Stimulated activated CD8-positive, alpha-beta memory T cell treated with anti-CD3 and anti-CD28 coated beads, Interleukin-2, amount 100 ng/mL, for 1 hour (primary cell): ENCODE measurements at places on chromosomes 11 and 22.
A peak's percentile ranks its signal among the peaks of the same experiment; 100 is the strongest.

DNA sequence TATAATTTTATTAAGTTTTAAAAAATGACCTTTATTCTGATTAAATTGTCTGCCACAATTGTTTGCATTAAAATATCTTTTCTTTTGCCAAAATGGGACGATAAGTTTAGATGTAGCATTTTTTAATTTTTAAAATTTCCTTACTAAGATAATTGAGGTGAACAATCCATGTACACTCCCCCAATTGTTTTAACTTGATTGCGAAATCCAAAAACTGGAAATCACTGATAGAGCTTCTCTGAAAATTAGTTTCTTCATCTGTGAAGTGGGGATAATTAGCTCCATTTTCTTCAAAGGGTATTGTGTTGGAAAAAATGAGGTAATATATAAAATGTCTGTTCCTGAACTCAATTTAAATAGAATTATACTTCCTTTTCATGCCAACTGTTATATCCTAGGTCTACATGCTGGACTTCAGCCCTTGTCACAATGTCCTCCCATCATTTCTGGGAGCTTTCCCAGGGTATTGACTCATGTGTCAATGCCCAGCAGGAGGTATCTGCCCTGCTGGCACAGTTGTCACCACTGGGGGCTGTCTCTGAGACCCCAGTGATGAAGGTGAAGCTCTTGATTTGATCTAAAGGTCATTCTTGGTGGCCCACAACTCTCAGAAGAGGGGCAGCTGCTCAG, 28.7 kb upstream of the NAV2 start:
- no peak for DNase-seq

- DNase-seq, result no peak
These were observed 24.7 kb downstream of the EXT2 start for GRCh38 chr11:44120169-44120568.

GRCh38 chr11:40241524-40242051, 1217.9 kb downstream of the LRRC4C start:
- DNase-seq, result no peak

GRCh38 chr11:27471589-27472397, 797 bp downstream of the LGR4 start:
- peak; percentile 2 for DNase-seq

- no peak for DNase-seq
These were observed 22.2 kb downstream of the TREH start for GRCh38 chr11:118657238-118657637.

DNA sequence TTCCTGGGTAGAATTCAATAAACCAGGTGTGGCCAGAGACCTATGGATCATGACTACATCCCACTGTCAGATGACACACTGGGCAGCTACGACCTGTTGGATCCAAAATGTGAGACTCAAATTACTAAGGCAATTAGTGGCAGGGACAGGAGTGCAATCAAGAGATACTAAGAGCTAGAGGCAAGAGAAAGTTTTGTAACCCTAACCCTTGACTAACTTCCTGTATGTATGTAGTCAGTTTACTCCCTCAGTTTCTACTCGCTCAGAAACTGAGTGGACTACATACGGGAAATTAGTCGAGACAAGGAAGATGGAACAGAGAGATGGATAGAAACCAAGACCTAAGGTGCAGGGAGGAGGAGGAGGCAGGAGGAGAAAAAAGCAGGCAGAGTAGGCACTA, 2.7 kb downstream of the CYB5R2 start:
- DNase-seq, result no peak

DNA sequence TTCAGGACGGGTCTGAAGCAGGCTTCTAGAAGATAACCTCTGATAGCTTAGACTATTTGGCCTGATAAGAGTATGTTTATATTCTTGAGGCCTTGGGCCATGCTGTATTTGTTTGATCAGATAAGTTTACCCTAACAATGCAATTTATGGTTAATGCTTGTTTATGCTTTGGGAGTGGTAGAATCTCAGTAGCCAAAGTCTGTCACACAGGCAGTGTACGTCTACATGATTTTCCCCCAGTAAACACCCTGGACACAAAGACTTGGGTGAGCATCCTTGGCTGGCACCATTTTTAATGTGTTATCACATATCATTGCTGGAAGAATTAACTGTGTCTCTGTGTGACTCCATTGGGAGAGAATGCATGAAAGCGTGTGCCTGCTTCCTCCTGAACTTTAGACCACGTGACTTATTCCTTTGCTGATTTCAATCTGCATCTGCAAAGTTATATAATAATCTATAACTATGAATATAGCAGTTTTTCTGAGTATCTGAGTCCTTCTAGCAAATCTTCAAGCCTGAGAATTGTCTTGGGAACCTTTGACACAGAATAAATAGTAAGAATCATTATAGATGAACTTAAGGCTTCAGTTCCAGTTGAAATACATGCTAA, 172.4 kb downstream of the CASP12 start:
- no peak for DNase-seq

- no peak for DNase-seq
These were observed 39.1 kb downstream of the CASP12 start for GRCh38 chr11:104858882-104859775.

GRCh38 chr11:34266090-34266912, 91.5 kb downstream of the ABTB2 start:
- no peak for DNase-seq

- DNase-seq, result no peak
These were observed 175.5 kb downstream of the ETS1 start for GRCh38 chr11:128411812-128412211.

GRCh38 chr11:68904248-68904847, 657 bp downstream of the IGHMBP2 start:
- peak; percentile 1 for DNase-seq

- DNase-seq, result no peak
These were observed 6.3 kb upstream of the SPDYC start for GRCh38 chr11:65163684-65164083.

DNA sequence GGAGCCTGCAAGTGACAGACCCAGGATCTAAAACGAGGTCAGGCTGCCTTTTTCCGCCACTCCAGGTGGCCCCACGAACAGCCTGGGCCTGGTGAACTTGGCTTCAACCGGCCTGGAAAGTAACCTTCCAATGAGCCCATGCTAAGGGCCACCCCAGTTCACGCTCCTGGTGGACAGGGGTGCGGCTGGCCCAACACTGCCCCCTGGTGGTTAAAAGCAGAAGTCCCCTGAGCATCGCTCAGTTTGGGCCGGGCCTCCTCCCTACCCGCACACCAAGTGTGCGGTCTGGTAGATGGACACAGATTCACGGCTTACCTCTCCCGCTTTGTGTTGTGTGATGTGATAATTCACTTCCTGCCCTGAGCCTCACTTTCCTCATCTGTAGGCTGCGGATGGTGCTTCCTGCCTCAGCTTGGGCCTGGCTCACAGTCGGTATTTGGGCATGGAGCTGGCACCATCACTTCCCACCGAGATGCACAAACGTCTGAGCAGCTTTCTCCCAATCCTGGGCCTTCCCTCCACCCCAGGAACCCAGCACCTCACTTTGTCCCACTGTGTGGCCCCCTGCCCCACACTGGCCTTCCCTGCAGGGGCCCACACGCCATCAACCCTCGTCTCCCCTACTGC, 13.7 kb upstream of the SEC14L3 start:
- DNase-seq, result peak; percentile 47

GRCh38 chr22:43288807-43289420, 54.3 kb downstream of the SCUBE1 start:
- DNase-seq, result no peak

GRCh38 chr11:36450110-36450572, 59.9 kb downstream of the TRAF6 start:
- no peak for DNase-seq

DNA sequence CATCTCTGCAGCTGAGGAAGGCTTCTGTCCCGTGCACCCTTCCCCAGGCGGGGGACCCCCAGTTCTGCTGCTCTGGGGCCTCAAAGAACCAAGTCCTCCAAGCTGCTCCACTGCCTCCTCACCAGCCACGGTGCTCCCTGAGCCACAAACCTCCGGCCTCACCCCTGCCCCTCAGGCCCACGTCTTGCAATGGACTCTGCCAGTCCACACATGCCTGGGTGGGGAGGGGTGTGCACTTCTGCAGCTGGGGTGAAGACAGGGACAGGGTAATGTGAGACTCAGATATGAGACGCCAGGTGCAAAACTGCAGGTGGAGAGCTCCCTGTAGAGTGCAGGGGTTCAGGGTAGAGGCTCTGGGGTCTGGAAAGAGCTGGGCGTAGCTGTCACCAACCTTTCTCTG, 3.2 kb upstream of the PTDSS2 start:
- DNase-seq, result no peak

DNA sequence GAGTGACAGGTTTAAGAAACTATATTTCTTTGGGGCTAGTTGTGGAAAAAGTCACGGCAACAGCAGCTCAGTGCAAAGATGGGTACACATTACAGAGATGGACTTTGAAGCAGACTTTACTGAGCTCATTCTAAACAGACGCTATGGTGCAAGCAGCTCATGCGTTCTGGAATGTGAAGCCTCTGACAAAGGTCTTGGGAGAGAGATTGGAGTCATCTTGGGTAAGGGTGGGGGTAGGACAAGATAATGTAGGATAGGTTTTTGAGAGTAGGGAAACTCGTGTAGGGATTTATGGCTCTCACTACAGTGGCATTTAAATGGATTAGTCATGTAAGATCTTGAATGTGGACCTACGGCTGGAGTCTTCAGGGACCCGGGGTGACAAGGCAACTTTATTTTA, 36.2 kb upstream of the CLMP start:
- no peak for DNase-seq

GRCh38 chr22:50577697-50577986, 585 bp downstream of the CPT1B start:
- no peak for DNase-seq

- DNase-seq, result no peak
These were observed 89.8 kb downstream of the FBXO7 start for GRCh38 chr22:32564170-32565001.

DNA sequence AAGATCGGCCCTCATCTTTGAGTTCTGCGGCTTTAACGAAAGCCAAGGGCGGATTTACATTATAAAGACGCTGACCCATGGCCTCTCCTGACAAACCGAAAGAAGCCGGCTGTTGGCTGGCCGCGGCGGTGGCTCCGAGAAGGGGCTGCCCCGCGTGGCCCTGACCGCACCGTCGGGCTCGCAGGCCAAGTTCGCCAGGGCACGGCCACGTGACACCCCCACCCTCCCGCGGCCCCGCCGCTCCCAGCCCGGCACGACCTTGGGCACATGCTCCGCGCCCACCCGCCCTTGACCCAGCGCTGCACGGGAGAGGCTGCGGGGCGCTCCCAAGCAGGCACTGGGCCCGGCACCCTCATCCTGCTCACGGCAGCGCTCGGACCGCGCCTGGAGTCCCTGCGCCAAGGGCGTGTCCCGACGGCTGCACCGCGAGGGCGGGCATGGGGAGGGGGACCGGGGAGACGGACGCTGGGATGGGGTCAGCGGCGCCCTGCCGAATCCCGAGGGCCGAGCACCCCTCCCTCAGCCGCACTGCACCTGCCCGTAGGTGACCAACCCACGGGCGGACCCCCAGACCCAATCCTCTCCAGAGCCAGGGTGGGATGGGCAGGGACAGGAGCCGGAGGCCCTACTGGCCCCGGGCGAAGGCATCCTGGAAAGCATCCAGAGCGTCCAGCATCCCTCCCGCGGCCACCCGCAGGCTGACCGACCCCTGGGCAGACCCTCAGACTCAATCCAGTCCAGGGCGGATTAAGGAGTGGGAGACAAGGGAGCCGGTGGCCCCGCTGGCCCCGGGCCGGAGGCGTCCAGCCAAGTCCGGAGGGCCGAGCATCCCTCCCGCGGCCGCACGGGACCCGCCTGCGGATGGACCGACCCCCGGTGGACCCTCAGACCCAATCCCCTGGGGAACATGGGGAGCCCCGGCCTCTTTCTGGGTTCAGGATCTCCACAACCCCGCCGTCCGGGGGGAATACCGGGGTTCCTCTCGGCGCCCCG, 759 bp downstream of the CPT1A start:
- DNase-seq, result no peak
